Regular cardiac myocyte (primary cell): ENCODE measurements at places on chromosomes 3 and 15. TPM values are rescaled to one million over a fixed set of nuclear protein-coding genes. Genes with fewer than 3 reads are reported as not detected.

The ARGFX gene
- total RNA-seq: not detected in 2 replicates

The UBAP1L gene
- total RNA-seq: 0.96 and 1.1 TPM in 2 replicates

The TMCO5A gene
- total RNA-seq: not detected in 2 replicates

The CATSPER2 gene
- total RNA-seq: 0.96 and 1.1 TPM in 2 replicates

The MUC20 gene
- 0.28 and 0.38 TPM in 2 replicates for total RNA-seq

The C2CD4B gene
- 0.19 and 0.28 TPM in 2 replicates for total RNA-seq

The PARP16 gene
- 1.9 and 2.0 TPM in 2 replicates for total RNA-seq

The GALK2 gene
- 64.2 and 141 TPM in 2 replicates for total RNA-seq

The CCR3 gene
- not detected in 2 replicates for total RNA-seq

The RAD51 gene
- 1.1 and 14.2 TPM in 2 replicates for total RNA-seq

The PLSCR4 gene
- total RNA-seq: 21.9 and 86.8 TPM in 2 replicates

The FOXB1 gene
- total RNA-seq: not detected in 2 replicates

The FSD2 gene
- total RNA-seq: under 0.01 TPM in 1 of 2 replicates, not detected in the other

The ITGB5 gene
- total RNA-seq: 274 and 602 TPM in 2 replicates

The C3orf85 gene
- total RNA-seq: not detected in 2 replicates

The GPX1 gene
- total RNA-seq: 125 and 294 TPM in 2 replicates

The CPN2 gene
- not detected in 2 replicates for total RNA-seq

The STRIT1 gene
- total RNA-seq: not detected in 2 replicates

The GHRL gene
- not detected in 2 replicates for total RNA-seq

The ZBED2 gene
- under 0.01 and 0.19 TPM in 2 replicates for total RNA-seq

The CSPG5 gene
- total RNA-seq: 0.19 and 0.28 TPM in 2 replicates

The CCDC39 gene
- not detected in 2 replicates for total RNA-seq

The MRPL47 gene
- total RNA-seq: 25.4 and 47.4 TPM in 2 replicates

The NUP210 gene
- under 0.01 and 0.38 TPM in 2 replicates for total RNA-seq

The TRH gene
- under 0.01 and 0.38 TPM in 2 replicates for total RNA-seq

The NRG4 gene
- total RNA-seq: 0.56 TPM in 1 of 2 replicates, not detected in the other

The CCR9 gene
- total RNA-seq: not detected in 2 replicates

The USP8 gene
- total RNA-seq: 38.2 and 46.8 TPM in 2 replicates
